ENCODE measurements at places on chromosomes 16 and 17.

- DNase-seq = no peak
Measured at GRCh38 chr16:19753815-19754643, 36.0 kb downstream of the IQCK start.

DNA sequence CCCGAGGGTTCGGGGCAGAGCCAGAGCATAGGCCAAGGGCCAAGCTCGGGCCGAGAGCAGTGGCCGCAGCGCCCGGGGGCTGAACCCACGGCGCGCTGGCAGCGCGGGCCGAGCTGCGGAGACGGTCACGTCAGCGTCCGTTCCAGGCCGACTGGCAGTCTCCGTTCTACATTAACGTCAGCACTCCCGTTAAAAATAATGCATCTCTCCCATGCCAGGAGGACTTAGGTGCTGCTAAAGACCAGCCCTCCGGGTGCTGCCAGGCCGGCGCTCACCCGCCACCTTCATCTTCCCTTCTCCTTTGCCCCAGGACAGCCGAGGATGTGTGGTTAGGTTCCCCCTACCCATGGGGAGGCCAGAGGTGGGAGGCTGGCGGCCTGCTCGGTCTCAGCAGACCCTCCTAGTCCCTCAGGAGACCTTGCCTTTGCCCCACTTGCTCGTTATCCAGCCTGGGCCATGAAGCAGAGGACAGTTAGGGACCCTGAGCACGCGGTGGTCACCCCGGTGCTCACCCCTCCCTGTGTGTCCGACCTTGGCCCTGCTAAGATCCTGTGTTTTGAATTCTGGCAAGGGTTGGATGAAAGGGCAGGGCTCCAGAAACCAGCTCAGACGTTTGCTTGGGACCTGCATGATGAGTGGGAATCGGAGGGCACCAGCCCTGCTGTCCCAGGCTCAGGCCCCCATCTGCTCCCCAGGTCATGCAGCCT lies 572 bp downstream of the MPG start:
- peak; percentile 56 for DNase-seq

GRCh38 chr17:31311526-31311925 lies 2.3 kb downstream of the EVI2B start:
- no peak for DNase-seq

GRCh38 chr17:49337884-49338283 lies 24.2 kb downstream of the ZNF652 start:
- no peak for DNase-seq

- no peak for DNase-seq
Measured at GRCh38 chr17:76702941-76703637, 7.7 kb downstream of the MXRA7 start.

GRCh38 chr16:3149630-3150345 lies 15.0 kb downstream of the ZNF213 start:
- peak; percentile 81 for DNase-seq

GRCh38 chr16:87493608-87494280 lies 920 bp upstream of the ZCCHC14 start:
- peak; percentile 40 for DNase-seq

DNA sequence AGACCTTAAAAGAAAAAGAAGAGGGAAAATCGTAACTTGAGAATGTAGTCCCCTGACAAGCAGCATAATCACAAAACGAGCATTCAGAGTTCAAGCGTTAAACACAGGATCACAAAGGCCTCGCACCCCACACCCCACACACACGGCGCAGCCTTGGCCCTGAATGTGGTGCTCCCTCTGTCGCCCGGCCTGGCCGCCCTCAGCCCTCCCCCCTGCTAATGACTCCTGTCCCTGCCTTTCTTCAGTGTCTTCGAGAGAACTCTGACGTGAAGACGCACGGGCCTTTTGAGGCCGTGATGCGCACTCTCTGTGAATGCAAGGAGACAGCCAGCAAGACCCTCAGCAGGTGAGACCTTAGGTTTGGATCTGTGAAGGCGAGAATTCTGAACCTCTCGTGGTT lies 47.5 kb upstream of the ENDOV start:
- no peak for DNase-seq

DNA sequence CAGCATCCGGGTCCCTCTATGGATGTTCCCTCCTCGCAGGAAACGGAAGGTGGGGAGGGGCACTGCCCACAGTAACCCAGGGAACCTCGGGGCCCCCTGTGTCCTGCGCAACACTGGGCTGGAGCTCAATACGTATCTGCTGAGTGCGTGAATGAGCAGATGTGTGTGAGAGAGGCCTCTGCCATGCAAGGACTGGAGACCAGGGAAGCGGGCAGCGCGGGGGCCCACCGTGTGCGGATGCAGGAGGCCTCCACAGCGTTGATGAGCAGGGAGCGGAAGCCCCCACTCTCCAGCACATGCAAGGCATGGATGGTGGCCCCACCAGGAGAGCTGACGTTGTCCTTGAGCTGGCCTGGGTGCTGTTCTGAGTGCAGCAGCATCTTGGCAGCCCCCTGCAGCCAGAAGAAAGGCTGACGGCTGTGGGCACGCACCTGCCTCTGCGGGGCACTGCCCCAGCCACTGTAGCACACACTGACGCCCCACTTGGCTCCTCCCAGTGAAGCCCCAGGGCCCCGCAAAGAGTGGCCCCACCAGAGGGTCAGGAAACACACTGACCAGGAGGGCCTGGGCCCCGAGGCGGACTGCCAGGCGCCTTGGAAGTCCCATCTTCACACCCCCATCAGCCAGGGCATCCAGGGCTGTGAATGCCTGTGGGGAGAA lies 2.9 kb downstream of the PYCR1 start:
- no peak for DNase-seq

GRCh38 chr17:82051776-82052637 lies at the start of the genes GPS1 and RFNG:
Gene GPS1, plus strand, starts transcription at chr17:82051898. Its CDS starts 34 bp downstream, at chr17:82051932.
Gene RFNG, minus strand, starts transcription at chr17:82051811. Its CDS starts 45 bp downstream, at chr17:82051766.
- peak; percentile 88 for DNase-seq

GRCh38 chr16:27505297-27506236 lies 44.1 kb downstream of the GTF3C1 start:
- DNase-seq = no peak

DNA sequence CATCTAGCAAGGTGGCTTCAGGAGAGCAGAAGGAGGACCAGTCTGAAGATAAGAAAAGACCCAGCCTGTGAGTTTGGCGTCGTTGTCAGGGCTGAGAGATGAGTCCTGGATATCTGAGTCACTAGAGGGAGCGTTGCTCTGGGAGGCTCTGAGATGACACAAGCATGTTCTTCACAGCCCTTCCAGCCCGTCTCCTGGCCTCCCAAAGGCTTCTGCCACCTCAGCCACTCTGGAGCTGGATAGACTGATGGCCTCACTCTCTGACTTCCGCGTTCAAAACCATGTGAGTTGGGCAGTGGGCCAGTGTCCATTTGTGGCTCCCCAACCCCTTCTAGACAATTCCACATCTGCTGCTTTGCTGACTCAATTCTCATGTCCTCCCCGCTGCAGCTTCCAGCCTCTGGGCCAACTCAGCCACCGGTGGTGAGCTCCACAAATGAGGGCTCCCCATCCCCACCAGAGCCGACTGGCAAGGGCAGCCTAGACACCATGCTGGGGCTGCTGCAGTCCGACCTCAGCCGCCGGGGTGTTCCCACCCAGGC lies 2.3 kb downstream of the TGFB1I1 start:
- no peak for DNase-seq

DNA sequence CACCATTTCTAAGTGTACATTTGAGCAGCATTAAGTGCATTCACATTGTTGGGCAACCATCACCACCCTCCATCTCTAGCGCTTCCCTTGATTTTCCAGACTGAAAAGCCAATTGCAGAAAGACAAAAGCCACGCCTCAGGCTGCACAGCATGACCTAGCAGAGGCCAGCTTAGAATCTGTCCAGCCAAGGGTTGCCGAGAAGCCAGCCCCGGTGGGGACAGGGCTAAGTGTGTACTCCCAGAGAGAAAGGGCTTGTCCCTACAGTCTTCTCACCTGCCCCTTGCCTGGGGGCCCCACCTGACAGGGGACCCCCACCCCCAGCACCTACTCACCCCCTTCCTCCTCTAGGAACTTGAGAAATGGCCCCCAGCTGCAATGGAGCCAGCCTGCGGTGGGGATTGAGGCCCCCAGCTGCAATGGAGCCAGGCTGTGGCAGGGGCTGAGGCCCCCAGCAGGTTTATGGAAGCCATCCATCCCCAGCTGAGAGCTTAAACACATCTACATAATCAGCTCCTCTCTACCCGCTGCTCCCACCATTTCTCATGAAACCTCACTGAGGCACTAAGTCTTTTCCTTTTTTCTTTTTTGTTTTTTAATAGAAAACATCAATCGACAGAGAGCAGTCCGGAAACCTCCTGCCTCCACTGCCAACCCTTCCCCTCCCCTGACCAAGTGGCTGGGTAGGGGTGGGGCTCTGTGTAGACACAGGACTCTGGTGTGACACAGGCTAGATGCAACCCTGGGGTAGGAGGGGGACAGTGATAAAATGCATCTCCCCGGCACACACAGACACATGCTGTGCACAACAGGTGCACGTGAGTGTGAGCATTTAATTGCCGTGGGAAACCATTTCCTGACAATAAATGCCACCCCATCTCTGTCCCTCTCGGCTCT lies 77.9 kb downstream of the CCT6B start:
- no peak for DNase-seq

DNA sequence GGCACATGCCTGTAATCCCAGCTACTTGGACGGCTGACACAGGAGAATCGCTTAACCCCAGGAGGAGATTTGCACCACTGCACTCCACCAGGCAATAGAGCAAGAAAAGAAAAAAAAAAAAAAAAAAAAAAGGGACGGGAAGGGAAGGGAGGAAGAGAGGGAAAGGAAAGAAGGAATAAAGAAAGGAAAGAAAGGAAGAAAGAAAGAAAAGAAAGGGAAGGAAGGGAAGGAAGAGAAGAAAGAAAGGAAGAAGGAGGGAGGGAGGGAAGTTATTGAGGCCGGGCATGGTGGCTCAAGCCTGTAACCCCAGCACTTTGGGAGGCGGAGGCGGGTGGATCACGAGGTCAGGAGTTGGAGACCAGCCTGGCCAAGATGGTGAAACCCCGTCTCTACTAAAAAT lies 50.4 kb upstream of the STAC2 start:
- DNase-seq = no peak

GRCh38 chr17:42673266-42673884 lies 3.4 kb downstream of the PLEKHH3 start:
- DNase-seq = no peak

GRCh38 chr17:70588003-70588402 lies 418.7 kb downstream of the KCNJ2 start:
- DNase-seq = no peak

- no peak for DNase-seq
Measured at GRCh38 chr16:57998992-57999365, 1.5 kb downstream of the ZNF319 start.

DNA sequence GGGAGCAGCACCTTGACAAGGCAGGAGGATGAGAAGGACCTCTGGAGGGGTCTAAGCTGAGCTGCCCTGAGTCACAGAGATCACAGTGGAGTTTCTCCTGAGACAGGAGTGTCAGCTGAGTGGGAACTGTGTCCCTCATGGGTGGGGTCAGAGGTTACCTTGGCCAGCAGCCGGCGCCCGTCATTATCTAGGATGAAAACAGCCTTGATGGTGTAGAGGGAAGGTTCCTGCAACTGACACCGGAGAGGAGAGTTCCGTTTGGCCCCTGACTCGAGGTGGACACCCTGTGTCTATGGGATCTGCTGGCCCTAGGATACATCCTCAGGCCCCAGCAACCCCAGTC lies 933 bp downstream of the COPZ2 start:
- DNase-seq = no peak

DNA sequence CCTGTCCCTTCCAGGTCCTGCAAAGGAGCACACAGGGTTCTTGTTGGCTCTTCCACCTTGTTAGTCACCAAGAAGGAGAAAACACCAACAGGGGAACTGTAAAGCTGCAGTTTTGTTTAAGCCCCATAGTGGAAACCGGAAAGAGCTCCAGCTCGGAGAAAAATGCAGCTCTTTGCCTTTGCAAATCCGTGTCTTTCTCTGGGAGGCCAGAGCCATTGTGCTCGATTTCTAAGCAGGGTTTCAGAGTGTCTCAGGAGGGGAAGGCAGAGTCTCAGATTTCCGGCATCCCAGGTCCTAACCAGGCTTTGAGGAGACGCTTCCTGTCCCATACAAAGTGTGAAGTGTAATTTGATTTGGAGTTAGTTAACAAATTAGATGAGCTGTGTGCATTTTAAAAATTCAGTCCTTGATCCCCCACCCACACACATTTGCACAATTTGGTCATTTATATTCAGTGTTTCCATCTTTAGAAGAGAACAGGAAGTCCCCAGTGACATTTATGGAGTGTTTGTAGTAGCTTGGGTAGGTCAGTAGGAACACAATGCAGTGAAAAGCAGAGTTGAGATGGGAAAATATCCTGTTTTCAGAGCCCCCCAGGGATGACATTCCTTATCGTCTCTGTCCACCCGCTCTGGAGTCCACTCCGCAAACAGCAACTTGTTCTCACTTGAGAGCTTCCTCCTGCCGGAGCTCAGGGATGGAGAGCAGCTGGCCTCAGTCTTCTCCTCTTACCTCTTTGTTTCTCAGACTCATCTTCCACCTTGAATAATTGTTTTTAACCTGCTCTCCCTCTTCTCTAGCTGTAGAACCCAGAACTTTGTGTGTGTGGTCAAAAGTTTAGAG lies 331.9 kb downstream of the SEC14L1 start:
- DNase-seq = no peak

- no peak for DNase-seq
Measured at GRCh38 chr16:12188061-12188934, 211.8 kb downstream of the SNX29 start.

- no peak for DNase-seq
Measured at GRCh38 chr16:69283851-69284250, 27.3 kb upstream of the VPS4A start.

- DNase-seq = no peak
Measured at GRCh38 chr16:60414613-60415012, 1621.6 kb downstream of the CDH8 start.

- no peak for DNase-seq
Measured at GRCh38 chr17:45734598-45734997, 49.5 kb upstream of the CRHR1 start.

- no peak for DNase-seq
Measured at GRCh38 chr17:601244-601925, 113.3 kb downstream of the VPS53 start.

DNA sequence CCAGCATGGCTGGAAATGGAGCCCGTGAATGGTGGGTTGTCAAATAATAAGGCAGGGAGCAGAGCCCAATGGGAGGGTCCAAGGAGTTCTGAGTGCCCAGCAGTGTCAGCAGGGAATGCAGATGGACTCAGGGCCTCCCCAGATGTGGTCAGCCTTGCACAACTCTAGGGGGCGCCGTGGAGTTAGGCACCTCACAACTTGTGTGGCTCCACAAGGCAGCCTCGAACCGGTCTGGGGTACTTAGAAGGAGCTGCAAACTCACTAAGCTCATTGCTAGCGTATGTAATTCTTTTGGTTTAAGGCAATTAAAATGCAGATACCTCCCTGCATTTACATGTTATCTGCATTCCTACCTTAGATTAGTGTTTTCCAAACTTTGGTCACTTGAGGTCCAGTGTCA lies 18.1 kb downstream of the IRF8 start:
- DNase-seq = no peak

DNA sequence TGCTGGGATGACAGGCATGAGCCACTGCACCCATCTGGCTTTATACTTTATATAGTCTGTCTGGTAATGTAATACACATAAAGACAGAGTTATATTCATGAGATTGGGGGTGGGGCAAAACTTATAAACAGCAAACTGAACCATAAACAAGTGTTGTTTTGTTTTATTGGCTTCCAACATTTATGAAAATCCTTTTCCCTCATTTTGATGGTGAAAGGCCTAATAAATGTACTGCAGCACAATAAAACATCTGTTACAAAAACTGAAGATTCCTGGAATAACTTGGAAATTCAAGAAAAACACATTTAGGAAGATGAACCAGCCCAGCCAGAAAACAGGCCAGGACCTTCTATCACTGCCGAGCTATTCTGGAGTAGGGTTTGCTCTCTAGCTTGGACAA lies 16.1 kb downstream of the NPRL3 start:
- DNase-seq = no peak

- DNase-seq = peak; percentile 57
Measured at GRCh38 chr16:25256695-25257469, 763 bp downstream of the ZKSCAN2 start.
